ENCODE measurements at places on chromosomes 4 and X. TPM values are rescaled to one million over a fixed set of nuclear protein-coding genes. Genes with fewer than 3 reads are reported as not detected.

The RNF212 gene
- 2.6 TPM for total RNA-seq

The SMAD1 gene
- 16.7 TPM for total RNA-seq

The RAB9B gene
- 0.18 TPM for total RNA-seq

The S100G gene
- total RNA-seq, result not detected

The PTPN13 gene
- total RNA-seq, result 49.5 TPM

The RPS6KA3 gene
- total RNA-seq, result 108 TPM

The RBMXL3 gene
- total RNA-seq, result not detected

The KIT gene
- total RNA-seq, result 6.0 TPM

The SYN1 gene
- total RNA-seq, result 1.1 TPM

The LIMCH1 gene
- total RNA-seq, result not detected

The PGAM4 gene
- not detected for total RNA-seq

The ARX gene
- not detected for total RNA-seq

The SYP gene
- 0.30 TPM for total RNA-seq

The SPANXD gene
- not detected for total RNA-seq

The PDHA1 gene
- total RNA-seq, result 93.6 TPM

The PRR32 gene
- total RNA-seq, result not detected

The KLHL4 gene
- not detected for total RNA-seq

The ESX1 gene
- total RNA-seq, result not detected

The AMBN gene
- total RNA-seq, result not detected

The MBNL3 gene
- 34.1 TPM for total RNA-seq

The PROM1 gene
- total RNA-seq, result not detected

The APBB2 gene
- 0.60 TPM for total RNA-seq

The NPY2R gene
- total RNA-seq, result not detected

The SOD3 gene
- not detected for total RNA-seq

The FGA gene
- total RNA-seq, result not detected

The REELD1 gene
- total RNA-seq, result 0.32 TPM

The CT83 gene
- not detected for total RNA-seq

The SMPX gene
- not detected for total RNA-seq

The ZNF711 gene
- 1.8 TPM for total RNA-seq

The RHOXF2 gene
- total RNA-seq, result 0.10 TPM

The MTNR1A gene
- total RNA-seq, result not detected

The KCNIP4 gene
- not detected for total RNA-seq

The IL3RA gene
- total RNA-seq, result 2.8 TPM

The SCFD2 gene
- 26.7 TPM for total RNA-seq

The ZNF157 gene
- 0.55 TPM for total RNA-seq

The NAT8L gene
- not detected for total RNA-seq

The AADAT gene
- total RNA-seq, result not detected

The IL2 gene
- 0.76 TPM for total RNA-seq

The BEND2 gene
- total RNA-seq, result 11.9 TPM

The CNGA1 gene
- not detected for total RNA-seq

The SFRP2 gene
- not detected for total RNA-seq
